Left lung (tissue), 14 donors: ENCODE measurements at places on chromosomes 2 and 18. TPM values are rescaled to one million over a fixed set of nuclear protein-coding genes. Genes with fewer than 3 reads are reported as not detected.
A peak's percentile ranks its signal among the peaks of the same experiment; 100 is the strongest.

- DNase-seq = no peak
These were observed 94.7 kb downstream of the BIN1 start for GRCh38 chr2:127012215-127012614.

DNA sequence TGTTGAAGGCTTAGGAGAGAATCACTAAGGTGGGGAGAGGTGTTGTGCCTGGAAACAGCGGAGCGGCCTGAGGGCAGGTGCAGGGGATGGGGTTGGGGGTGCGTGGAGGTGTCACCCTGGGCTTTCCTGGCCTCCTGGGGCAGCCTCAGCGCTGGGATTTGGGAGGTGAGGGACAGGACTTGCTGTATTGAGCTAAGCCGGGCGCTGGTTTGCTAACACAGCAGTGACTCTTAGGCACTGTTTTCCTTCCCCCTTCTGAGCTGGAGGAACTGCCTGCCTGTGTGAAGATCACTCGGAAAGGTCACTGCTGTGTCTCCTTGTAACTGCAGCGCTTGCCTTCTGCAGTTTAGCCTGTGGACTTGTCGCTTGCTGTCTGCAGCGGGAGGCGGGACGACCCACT is 21.2 kb downstream of the PRELID3A start:
- DNase-seq = no peak

GRCh38 chr2:241094172-241094571 is 7.9 kb downstream of the MTERF4 start:
- no peak for DNase-seq

DNA sequence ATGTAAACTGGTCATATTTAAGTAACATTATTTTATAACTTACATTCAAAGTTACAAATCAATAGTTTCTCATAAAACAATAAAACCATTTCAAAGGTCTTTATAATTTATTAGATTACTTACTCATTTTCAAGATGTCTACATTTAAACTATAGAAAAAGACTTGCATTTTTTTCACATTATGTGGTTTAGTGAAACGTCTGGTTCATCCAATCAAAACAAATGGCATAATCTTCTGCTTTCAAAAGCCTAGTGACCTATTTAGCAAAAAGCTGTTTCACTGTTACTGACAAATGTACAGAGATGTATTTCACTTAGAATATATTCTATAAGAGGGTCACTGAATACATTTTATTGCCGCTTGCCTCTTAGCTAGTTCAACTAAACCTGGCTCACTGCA is 49.3 kb upstream of the MCM6 start:
- no peak for DNase-seq

- no peak for DNase-seq
These were observed 37.6 kb downstream of the LMAN2L start for GRCh38 chr2:96702098-96702785.

GRCh38 chr2:28583899-28584553 is 88.2 kb downstream of the PLB1 start:
- peak; percentile 85 for DNase-seq

DNA sequence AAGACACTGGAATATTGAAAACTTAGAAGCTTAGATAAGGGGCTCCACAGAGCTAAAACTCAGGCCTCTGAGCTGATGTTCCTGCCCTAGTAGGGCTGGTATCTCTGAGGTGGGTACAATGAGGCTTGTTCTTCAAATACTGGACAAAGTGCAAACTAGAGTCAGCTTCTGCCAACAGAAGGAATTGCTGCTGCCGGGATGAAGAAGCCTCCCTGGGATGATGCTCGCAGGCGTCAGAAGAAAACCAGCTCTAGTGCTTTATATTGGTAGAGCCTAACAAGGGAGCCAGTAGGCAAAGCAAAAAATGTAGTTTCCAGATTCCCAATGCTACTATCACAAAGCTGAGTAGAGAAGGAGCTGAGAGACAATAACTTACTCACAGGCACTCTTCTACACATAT is 118.1 kb downstream of the FOXI3 start:
- no peak for DNase-seq

DNA sequence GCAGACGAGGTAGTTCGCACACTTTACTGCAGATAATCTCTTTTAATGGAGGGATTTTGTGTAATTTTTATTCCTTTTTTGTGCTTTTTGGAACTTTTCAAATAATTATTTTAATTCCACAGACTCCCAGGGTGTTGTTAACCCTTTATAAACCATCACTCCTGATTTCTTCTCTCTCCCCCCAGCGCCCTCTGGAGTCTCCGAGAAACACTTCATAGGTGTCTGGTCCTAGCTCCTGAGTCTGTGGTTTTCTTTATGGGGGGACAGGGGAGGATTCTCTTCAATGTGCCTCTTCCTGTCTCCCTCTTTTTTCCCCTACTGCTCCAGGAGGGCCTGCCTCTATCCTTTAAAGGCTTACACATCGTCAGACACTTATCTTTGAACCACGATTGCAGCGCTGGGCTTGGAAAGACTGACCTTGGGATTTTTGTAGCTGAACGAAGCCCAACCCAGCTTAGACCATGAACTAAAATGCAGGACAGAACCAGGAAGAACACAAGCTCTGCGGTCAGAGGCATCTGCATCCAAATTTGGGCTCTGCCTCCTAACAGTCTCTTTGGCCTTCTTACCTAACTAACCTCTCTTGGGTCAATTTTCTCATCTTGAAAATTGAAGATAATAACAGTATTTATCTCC is 7.1 kb upstream of the PKDCC start:
- no peak for DNase-seq

DNA sequence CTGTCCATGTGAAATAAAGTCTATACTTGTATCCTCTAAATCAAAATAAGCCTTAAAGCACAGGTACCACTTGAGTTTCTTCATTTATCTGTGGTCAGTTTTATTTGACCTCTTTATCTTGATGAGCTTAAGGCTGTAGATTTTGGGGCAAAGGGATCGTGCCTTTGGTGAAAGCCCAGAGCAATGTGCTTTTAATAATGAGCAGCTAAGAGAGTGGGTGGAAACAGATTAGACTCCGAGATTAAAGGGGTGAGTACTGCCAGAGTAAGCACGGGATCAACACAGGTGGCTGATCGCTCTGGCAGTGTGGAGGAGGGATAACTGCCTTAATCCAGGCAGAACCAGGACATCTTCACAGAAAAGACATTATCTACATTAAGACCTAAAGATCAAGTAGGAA is 280.4 kb downstream of the TDRD15 start:
- DNase-seq = no peak

DNA sequence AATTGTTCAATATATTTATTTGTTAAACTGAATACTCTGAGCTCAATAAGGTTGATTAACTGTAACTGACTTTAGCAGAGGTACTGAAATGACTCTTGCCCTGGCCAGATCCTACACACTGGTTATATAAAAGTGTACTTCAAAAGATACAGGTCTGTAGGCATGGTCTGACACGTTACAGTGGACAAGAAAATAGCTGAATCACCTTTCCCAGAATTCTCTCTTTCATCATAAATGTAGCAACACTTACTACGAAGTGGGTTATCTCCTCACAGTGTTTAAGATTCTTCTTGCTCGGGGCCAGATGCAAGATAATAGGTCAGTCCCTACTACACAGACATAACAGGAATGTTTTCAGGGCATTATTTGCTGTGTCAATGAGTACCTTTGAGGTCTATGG is 107.0 kb upstream of the ZC3H15 start:
- no peak for DNase-seq

DNA sequence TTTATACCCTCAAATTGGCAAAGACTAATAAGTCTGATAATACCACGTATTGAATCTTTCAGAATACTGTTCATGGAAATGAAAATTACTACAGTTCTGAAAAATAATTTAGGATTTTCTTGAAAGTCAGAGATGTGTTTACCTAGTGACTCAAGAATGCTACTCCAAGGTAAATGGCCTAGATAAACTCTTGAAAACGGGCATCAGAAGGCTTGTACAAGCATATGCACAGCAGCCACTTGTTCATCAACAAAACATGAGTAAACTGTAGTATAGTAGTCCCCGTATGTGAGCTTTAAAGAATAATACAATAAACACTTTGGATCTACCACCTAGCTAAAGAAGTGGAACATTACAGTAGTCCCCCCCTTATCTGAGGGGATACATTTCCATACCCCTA is 157.5 kb downstream of the THADA start:
- no peak for DNase-seq

- DNase-seq = no peak
These were observed 243.4 kb upstream of the RBBP8 start for GRCh38 chr18:22689712-22690111.

- DNase-seq = no peak
These were observed 8.4 kb upstream of the NMI start for GRCh38 chr2:151297882-151298281.

- no peak for DNase-seq
These were observed 361.2 kb downstream of the FSIP2 start for GRCh38 chr2:186099826-186100225.

SLC19A3 gene
- polyA plus RNA-seq = 12.3 TPM

FOXI3 gene
- not detected for polyA plus RNA-seq

RAX gene
- not detected for polyA plus RNA-seq

COL3A1 gene
- polyA plus RNA-seq = 1,397 TPM

TCF23 gene
- 0.08 TPM for polyA plus RNA-seq

PROM2 gene
- polyA plus RNA-seq = 15.9 TPM
